Stimulated activated CD4-positive, alpha-beta T cell treated with anti-CD3 and anti-CD28 coated beads, TNF-alpha, amount 100 ng/mL, for 48 hours (primary cell): ENCODE measurements at places on chromosomes 12 and 14.

DNA sequence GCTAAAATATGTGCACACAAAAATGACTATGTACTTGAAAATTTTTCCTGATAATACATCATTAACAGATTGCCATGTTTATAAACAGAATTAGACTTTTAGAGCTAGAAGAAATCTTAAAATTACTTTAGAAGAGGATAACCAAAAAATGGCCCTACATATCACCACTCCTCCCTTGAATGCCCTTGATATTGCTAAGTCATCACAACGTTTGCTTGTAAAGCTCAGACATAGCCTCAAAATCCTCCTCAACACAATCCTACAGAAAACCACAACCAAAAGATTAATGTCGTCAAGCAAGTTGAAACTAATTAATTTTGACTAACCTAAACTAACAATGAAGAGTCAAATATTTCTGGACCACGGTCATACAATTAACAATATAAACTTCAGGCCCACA is 19.4 kb upstream of the NAA30 start:
- no peak for DNase-seq

GRCh38 chr12:131368668-131369071 is 342.2 kb upstream of the SFSWAP start:
- DNase-seq: no peak

- no peak for DNase-seq
These were observed 17.4 kb upstream of the NEUROD4 start for GRCh38 chr12:55002355-55002754.

DNA sequence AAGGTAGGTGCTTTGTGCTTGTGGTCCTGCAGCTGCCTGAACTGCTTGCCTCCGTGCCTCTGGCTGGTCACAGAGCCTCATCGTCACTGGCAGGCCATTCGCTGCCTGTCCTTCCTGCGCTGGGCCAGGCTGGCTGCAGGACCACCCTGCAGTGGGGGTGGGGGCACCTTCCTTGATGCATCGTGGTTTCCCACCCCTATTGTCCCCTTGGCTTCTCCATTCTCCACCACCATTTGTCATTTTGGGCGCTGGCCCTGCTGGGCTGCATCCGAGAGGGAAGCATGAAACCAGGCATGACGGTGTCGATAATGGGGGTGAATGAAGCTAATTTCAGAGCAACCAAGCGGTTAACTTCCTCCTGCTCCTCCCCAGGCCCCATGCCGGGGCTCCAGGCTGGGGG is 127.7 kb downstream of the NRXN3 start:
- DNase-seq: no peak

- no peak for DNase-seq
These were observed 70.3 kb upstream of the PRMT8 start for GRCh38 chr12:3420693-3421092.

- DNase-seq: no peak
These were observed 611.3 kb downstream of the ETNK1 start for GRCh38 chr12:23236066-23236780.

- DNase-seq: no peak
These were observed 596.7 kb downstream of the SLC6A15 start for GRCh38 chr12:84315926-84316325.

DNA sequence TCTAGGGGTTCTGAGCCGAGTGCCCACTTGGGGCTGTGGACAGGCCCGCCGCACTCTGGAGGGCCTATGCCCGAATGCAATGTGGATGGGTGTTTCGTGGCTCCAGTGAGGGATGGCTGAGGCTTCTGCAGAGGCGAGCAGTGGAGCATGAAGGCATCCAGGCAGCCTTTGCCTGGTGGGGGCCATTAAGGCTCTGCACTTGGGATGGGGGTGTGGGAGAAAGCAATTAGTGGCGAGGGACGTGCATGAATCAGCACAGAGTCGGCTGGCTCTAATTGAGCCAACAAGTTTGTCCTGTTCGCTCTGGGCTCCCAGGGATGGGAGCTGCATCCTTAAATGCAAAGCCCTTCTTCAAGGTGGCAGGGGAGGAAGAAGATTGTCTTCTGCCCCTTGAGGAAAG is 346.9 kb upstream of the FKBP4 start:
- DNase-seq: no peak

GRCh38 chr14:50230401-50230700 is 1.0 kb downstream of the SOS2 start:
- DNase-seq: no peak

DNA sequence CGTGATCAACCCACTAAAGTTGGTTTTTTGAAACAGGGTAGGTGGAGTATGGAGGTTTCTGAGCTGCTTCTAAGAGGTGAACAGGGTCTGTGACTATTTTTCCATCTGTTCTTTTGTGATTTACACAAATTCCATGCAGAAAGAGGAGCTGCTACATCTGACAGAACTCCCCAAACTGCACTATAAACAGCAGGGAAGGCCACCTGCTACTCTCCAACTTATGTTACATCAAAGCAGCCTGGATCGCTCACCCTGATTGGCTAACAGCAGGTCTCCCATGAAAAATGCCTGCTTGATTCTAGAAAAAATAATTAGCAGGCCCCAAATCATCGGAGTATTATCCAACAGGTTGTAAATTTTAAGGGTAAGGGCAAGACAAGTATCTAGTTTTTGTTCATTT is 282.9 kb upstream of the FLRT2 start:
- no peak for DNase-seq

DNA sequence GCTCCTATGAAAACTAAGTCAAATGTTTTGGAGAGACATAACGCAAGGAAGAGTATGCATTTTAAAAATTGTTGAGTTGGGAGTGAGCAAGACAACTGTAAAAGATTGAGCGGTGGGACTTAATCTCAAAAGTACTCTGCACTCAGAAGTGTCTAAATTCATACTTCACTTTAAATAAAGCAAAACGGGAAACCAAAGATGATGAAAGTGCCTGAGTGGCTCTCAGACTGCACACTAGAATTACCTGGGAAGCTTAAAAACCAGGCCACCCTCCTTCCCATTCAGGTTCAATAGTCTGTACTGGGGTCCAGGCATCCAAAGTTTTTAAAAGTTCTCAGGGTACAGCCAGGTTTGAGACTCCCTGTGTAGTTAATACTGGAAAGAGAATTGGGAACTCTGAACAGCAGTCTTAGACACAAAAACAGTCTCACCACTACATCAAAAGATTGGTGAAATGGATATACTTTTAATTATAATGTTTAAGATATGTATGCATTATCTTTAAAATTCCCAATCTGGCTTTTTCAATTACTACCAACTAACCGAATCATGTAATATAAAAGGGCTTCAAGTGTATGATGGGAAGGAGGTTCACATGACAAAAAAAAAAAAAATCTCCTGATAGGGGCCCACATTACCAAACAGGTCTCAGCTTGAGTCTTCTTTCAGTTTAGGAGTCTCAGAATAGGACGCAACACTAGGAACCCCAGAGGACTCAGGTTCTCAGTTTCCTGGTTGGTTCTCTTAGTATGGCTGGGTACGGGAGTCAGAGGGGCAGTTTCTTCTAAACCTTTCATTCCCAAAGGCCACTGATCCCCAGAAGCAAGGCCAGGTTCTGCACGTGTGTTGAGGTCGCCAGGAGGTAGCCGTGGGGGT is 1.0 kb downstream of the HOMEZ start:
- DNase-seq: no peak

GRCh38 chr14:34843011-34843554 is 32.1 kb downstream of the BAZ1A start:
- DNase-seq: no peak

DNA sequence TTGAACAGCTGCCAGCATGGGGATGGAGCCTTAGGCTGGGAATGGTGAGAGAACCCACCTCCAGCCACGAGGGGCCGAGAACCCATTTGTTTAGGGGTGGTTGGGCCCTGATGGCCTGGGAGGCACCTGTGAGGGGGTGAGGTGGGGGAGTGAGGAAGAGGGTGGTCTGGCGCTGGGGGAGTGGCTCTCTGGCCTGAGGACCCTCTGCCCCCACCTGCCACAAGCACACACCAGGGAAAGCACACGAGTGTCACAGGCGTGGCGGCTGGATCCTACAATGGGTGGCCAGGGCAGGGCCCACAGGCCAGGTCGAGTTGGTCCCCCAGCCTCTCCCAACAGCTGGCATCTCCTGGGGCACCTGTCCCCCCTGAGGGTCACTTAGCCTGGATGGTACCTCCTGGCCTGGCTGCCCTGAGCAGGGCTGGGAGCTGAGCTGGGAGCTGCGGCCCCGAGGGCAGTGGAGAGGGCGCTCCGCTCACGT is 340.5 kb downstream of the TMEM121 start:
- no peak for DNase-seq

GRCh38 chr14:95493503-95493902 is 22.9 kb downstream of the SYNE3 start:
- no peak for DNase-seq

GRCh38 chr12:48302161-48302911 is 48.4 kb downstream of the ZNF641 start:
- DNase-seq: no peak

- no peak for DNase-seq
These were observed 138.5 kb downstream of the CCER1 start for GRCh38 chr12:90816353-90817089.

- no peak for DNase-seq
These were observed 38.8 kb downstream of the CDKL1 start for GRCh38 chr14:50357753-50358395.

DNA sequence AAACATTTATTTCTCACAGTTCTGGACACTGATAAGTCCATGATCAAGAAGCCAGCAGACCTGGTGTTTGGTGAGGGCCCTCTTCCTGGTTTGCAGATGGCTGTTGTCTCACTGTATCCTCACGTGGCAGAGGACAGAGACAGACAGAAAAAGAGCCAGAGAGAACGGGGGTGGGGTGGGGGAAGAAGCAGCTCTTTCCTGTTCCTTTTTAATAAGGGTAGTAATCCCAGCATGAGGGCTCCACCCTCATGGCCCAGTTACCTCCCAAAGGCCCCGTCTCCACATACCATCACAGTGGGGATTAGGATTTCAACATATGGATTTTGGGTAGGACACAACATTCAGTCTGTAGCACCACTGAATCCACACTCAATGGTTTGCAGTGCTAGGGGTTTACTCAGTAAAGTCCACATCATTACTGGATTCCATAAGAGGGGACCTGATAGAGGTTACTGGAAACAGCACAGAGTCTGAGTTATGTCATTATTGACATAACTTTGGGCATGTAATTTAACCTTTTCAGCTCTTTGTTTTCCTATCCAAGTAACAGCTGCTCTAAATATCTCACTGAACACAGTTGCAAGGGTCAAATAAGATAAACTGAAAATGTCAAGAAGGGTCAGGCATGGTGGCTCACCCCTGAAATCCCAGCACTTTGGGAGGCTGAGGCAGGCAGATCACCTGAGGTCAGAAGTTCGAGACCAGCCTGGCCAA is 53.2 kb downstream of the RPAP3 start:
- DNase-seq: no peak

- DNase-seq: no peak
These were observed 2.0 kb downstream of the PAX9 start for GRCh38 chr14:36663404-36664321.

- no peak for DNase-seq
These were observed 8.3 kb downstream of the ANHX start for GRCh38 chr12:133227281-133227852.

GRCh38 chr14:75851574-75851866 is 130.3 kb downstream of the TGFB3 start:
- DNase-seq: no peak

GRCh38 chr14:90201344-90201743 is 55.0 kb upstream of the PSMC1 start:
- DNase-seq: no peak

- DNase-seq: no peak
These were observed 227.4 kb upstream of the PWP1 start for GRCh38 chr12:107458163-107458562.

- no peak for DNase-seq
These were observed 23.4 kb upstream of the MAP3K9 start for GRCh38 chr14:70832561-70833305.

DNA sequence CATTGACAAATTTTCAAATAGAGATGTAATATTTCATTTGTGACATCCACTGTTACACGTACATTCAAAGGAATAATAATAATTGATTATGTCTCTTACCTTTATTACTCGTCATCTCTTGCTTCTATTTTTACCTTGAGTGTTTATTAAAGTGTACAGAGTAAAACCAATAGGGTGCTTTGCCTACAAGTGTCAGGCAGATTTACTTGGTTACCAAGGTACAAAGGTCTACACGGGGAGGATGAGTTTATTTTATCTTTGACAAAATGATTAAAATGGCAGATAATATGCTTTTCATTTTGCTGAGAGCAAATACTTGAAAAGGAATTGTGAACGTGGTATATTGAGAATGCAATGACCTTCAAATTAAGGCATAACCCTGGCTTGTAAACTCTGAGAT is 137.8 kb upstream of the SOX5 start:
- DNase-seq: no peak

DNA sequence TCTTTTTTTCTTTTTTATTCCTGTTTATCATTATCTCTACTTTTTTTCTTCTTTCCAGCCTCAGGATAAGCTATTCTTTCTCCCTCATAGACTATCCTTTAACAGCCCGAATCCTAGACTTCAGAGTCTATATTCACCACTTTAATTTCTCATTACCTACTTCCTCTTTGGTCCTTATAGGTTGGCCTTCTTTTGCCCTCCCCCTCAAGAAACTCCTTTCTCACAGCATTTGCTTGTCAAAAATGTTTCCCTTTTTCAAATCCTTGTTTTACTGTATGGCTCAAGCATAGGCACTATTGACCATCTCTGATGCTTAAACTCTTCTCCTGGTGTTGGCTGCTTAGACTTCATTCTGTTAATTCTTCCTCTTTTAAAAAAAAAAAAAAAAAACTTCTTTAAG is 52.5 kb downstream of the KIAA0586 start:
- DNase-seq: no peak

DNA sequence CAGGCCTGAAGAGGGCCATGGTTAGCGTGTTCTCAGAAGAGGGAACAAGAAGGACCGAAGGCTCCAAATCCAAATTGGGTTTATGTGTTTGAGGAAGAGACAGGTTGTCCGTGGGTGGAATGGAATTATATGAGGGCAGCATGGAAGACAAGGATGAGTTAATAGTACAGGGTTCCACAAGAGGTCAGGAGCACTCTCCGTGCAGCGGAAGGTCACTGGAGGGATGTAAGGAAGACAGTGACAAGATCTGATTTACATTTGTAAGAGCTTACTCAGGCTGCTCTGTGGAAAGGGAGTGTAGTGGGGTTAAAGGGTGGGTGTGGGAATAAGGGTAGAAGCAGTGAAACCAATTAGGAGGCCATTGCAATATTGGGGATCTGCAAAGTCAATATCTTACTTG is 97.0 kb downstream of the TPH2 start:
- no peak for DNase-seq

DNA sequence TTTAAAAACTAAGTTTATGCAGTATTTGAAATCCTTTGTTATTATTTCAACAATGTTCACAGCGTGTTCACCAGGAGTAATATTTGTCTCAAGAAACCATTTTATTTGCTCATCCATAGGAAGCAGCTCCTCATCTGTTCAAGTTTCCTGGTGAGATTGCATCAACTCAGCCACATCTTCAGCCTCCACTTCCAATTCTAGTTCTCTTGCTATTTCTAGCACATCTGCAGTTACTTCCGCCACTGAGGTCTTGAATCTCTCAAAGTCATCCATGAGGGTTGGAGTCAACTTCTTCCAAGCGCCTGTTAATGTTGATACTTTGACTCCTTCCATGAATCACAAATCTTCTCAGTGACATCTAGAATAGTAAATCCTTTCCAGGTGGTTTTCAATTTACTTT is 18.0 kb downstream of the CLEC9A start:
- no peak for DNase-seq
